ENCODE measurements at places on chromosomes 12 and 14. TPM values are rescaled to one million over a fixed set of nuclear protein-coding genes. Genes with fewer than 3 reads are reported as not detected.

- DNase-seq = no peak
Measured at GRCh38 chr14:104734991-104735779, 11.2 kb downstream of the ADSS1 start.

DNA sequence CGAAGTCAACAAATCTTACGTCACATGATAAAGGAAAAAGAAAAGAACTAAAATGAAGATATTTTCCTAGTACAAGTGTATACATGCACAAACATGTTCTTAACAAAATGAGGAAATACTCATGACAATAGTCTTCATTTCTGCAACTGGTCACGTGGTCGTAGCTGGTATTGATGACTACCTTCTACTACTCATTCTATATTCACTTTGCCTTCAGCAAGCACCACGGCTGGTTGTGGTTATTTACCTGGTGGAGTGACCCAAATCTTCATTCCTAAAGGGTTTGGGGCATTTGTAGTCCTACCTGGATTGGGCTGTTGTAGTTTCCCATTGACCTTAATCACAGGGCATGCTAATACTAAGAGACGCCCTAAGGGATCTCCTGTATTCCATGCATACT is 51.2 kb downstream of the FIGNL2 start:
- DNase-seq = no peak

GRCh38 chr12:50715174-50715573 is 48.7 kb upstream of the ATF1 start:
- no peak for DNase-seq

GRCh38 chr14:75497701-75498100 is 24.6 kb upstream of the BATF start:
- DNase-seq = no peak

GRCh38 chr12:98109266-98109665 is 406.1 kb upstream of the TMPO start:
- DNase-seq = no peak

- no peak for DNase-seq
Measured at GRCh38 chr14:89219051-89219450, 198.0 kb downstream of the FOXN3 start.

- DNase-seq = no peak
Measured at GRCh38 chr12:46451276-46452021, 78.9 kb upstream of the SLC38A2 start.

DNA sequence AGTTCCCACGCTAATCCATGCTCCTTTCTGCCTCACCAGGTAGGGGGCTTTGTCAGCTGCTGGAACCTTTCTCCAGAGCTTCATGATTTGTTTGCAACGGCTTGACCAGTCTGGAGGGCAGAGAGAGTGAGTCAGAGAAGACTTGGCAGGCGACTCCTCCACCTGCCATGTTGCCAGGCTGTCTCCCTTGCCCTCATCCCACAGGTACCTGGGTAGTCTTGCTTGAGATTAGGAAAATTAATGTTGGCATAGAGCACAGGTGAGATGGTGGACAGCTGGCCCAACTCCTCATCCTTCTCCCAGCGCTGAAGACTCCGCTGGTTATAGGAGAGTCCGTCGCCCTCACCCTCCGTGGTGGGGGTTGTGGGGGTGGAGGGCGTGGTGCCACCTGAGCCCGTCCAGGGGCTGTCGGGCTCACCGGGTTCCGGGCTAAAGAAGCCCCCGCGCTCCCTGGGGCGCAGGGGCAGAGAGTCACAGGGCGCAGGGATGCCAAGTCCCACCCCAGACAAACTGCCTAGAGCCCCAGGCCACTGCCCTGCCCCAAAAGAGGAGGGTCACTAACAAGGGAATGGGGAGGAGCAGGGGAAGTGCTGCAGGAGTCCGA is 18.6 kb downstream of the KMT2D start:
- no peak for DNase-seq

GRCh38 chr12:121575952-121576625 is 4.7 kb downstream of the KDM2B start:
- no peak for DNase-seq

DNA sequence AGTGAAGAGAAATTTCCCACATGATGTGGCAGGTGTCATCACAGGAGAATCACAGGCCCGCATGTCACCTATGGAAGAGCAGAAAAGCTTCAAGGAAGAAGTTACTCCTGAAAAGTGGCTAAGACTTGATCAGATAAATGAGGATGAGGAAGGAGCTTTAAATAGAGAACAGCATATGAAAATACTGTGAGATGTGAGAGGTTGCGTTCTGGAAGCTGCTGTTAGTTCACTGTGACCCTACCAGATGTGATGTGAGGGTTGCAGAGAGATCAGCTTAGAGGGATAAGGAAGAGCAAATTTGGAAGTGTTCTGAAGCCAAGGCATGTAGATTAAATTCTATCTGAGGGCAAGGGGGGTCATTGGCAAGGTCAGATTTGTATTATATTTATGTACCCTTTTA is 17.1 kb downstream of the ERP27 start:
- no peak for DNase-seq

GRCh38 chr14:103562179-103562428 is 353 bp downstream of the BAG5 start:
- no peak for DNase-seq

DNA sequence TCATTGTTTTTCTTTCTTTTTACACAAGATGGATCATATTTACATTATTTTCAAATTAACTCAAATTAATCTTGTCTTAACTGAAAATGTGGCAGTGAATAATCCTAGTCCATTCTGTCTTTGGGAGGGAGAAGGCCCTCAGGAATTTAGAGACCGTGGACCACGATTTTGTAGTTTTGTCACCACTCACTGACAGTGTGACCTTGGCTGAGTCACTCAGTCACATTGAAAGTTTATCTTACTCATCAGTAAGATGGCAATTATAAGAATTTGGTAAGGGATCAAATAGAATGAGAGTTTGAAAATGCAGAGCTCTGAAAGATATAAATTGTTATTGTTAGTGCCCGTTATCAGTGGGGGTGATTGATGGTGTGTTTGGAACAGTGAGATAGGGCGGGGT is 16.4 kb downstream of the FOXJ2 start:
- no peak for DNase-seq

- no peak for DNase-seq
Measured at GRCh38 chr12:124938587-124938986, 24.1 kb upstream of the UBC start.

DNA sequence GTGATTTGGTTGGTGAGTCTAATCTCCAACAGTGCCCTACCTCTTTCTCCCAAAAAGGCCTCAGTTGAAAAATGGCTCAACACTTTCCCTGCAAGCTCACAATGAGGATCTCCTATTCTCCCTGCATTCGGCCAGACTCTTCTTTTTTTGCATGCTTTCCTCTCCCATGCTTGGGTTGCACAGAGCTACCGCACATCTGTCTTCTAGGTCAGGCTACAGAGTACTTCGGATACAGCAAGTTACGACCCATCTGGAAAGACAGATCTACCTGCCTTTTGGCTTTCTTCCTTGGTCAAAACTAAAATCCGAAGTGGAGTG is 305 bp upstream of the SLC16A7 start:
- DNase-seq = no peak

DNA sequence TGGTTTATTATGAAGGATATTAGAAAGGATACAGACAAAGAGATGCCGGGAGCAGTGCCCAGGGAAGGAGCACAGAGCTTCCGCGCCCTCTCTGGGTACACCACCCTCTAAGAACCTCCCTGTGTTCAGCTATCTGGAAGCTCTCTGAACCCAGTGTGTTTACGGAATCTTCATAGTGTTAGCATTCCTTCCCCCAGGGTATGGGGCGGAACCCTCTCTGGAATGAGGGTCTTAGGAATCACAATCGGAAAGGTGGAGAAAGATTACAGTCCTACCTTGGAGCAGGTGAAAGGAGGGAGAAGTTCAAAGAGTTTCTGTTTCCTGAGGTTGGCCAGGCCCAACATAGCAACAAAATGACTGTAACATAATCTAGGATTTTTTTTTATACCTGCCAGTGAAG is 6.8 kb upstream of the NUDT4 start:
- DNase-seq = no peak

GRCh38 chr12:1288333-1288732 is 297.3 kb downstream of the ERC1 start:
- no peak for DNase-seq

GRCh38 chr12:53299101-53299453 is 418 bp upstream of the MYG1 start:
- peak; percentile 55 for DNase-seq

GRCh38 chr12:49330032-49330619 is 6.9 kb downstream of the C1QL4 start:
- no peak for DNase-seq

DNA sequence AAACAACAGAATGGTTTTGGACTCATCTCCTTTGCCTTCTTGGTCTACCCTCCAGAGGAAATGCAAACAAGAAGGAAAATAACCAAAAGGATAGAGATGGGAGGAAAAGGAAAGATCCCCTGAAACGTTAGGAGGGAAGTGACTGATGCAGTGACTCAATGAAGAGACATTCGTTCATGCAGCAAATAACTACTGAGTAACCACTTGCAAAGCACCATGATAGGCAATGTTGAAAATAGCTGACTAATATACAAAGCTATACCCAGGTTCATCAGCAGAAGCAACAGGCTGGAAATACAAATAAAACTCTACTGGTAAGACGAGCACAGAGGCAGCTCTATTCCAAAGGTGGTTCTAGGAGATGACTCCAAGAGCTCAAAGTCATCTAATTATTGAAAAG is 41.8 kb downstream of the R3HDM2 start:
- no peak for DNase-seq

GRCh38 chr12:80041071-80041470 is 58.3 kb upstream of the OTOGL start:
- DNase-seq = no peak

GRCh38 chr12:122094137-122094734 is 15.7 kb downstream of the MLXIP start:
- no peak for DNase-seq

GRCh38 chr14:66295386-66295785 is 190.8 kb upstream of the CCDC196 start:
- DNase-seq = no peak

Gene C1RL
- 22.6 TPM for total RNA-seq

Gene ACOT6
- total RNA-seq = not detected

Gene KLRC3
- total RNA-seq = 2.8 TPM

Gene GALC
- 40.3 TPM for total RNA-seq

Gene OR4Q3
- not detected for total RNA-seq

Gene HEATR5A
- 11.4 TPM for total RNA-seq

Gene CLEC9A
- not detected for total RNA-seq

Gene PPP1R13B
- 15.4 TPM for total RNA-seq

Gene INSM2
- total RNA-seq = not detected

Gene KRT6C
- not detected for total RNA-seq

Gene REP15
- not detected for total RNA-seq

Gene SDR9C7
- not detected for total RNA-seq
